GM20000 (cell line): ENCODE measurements at places on chromosomes 2 and 18.

- no peak for DNase-seq
Measured at GRCh38 chr18:79361766-79362522, 33.8 kb upstream of the NFATC1 start.

GRCh38 chr18:23354625-23355024 is 98.5 kb upstream of the RIOK3 start:
- DNase-seq, result no peak

DNA sequence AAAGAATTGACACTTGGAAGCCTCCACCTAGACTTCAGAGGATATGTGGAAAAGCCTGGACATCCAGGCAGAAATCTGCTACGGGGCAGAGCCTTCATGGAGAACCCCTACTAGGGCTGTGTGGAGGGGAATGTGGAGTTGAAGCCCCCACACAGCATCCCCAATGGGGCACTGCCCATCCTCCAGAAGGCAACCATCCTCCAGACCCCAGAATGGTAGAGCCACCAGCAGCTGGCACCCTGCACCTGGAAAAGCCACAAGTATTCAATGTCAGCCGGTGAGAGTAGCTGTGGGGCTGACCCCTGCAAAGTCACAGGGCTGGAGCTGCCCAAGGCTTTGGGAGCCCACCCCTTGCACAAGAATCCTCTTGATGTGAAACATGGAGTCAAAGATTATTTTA is 53.6 kb upstream of the SNTG2 start:
- DNase-seq, result no peak

- DNase-seq, result peak; percentile 49
Measured at GRCh38 chr18:58051765-58052460, 7.9 kb downstream of the NEDD4L start.

GRCh38 chr2:236968101-236968879 is 117.4 kb upstream of the COPS8 start:
- peak; percentile 45 for DNase-seq

GRCh38 chr2:86671337-86671981 is 47.8 kb upstream of the RNF103 start:
- DNase-seq, result no peak

DNA sequence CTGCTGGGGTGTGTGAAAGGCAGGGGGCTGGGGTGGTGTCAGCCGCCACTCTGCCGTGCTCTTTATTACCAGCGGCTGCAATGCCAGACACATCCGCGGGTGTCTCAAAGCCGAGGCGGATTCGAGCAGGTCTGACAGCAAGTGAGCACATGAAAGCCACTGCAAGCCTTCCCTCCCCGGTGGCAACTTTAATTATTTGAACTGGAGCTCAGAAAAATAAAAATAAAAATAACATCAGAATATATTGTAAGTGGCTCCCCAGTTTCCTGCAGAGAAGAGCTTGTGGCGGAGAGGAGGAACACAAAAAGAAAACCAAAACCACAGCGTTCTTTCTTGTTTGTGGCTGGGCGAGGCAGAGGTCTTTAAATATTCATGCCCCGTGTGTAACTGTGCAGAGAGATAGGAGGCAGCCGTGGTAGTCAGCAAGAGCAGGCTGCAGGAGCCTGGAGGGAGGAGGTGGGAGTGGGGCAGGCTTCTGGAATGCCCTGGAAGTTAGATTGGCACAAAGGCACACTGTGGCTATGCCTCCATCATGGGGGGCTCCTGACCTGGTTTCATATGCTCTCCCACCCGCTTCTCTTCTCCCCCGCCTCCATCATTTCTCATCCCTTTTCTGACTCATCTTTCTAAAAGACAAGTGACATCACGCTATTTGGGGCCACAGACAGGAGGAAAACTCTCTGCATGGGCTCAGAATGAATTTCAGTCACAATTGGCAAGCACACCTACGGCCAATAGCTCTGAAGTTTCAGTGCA is 199.8 kb downstream of the CLIP4 start:
- DNase-seq, result peak; percentile 53

DNA sequence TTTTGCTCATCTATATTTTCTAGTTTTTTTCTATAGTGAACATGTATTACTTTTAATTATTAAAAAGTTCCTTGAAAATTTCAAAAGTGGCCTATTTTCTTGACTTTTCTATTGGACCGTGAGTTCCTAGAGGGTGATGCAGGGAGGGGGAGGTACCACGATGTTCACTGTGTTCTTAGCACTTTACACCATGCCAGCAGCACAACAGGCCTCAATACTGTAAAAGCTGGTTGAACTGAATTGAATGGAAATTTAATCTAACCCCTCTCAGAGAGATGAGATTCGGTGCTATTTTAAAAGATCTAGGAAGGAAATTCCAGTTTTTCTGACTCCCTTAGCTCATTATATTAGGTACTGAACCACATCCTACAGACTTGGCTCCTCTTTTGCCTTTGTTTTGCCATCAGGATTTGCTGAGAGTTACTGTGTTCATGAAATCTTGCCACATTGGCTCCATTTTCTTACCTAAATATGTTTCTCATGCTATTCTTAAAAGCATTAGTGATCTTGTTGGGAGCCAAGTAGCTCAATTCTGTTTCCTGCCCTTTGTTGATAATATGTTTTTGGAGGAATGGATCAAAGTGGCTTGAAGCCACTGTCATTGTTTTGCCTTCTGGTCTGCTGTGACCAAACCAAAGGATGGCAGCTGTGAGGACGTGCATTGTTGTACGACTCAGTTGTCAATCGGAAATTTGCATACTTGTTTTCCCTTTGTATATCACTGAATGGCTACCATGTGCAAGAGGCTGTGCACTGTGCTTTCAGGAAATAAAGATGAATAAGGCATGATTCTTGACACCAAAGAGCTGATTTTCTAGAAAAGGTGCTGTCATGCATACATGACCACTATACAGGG is 25.3 kb downstream of the MYO1B start:
- no peak for DNase-seq

DNA sequence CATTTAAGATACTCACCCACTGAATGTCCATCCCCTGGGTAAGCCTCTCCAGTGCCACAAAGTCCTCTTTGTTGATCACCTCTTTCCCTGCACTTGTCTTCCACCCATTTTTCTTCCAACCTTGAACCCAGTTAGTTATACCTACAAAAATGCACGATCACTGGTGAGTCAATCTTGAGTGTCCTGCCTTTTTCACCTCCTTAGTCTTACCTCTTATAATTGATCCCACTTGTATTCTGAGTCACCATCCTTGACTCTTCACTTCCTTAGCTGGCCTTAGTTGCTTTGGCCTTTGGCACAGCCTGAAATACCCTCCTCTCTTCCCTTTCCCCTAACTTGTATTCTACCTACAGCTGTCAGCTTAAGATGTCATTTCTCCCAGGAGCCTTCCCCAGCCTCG is 10.2 kb downstream of the RNASEH1 start:
- DNase-seq, result no peak

DNA sequence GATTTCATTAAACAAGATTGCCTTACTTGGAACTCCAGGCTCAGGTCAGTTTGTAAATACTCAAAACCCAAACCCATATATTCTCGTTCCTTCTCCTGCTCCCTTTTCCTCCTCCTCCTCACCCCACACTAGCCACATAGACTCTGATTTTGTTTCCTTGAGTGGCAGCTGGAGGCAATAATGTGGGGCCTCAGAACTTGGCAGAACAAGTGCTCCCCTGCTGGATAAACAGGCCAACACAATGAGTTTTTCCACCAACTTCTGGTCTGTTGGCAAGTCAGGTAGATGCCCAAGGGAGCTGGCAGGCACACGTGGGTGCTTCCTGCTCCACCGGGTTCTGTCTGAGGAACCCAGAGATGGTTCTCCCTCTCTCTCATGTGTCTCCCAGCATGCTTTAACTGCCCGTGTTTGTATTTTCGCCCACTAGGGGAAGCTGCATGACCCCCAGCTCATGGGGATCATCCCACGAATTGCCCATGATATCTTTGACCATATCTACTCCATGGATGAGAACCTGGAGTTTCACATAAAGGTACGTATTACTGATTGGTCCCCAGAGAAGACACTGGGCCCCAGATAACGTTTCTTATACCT is 61.9 kb downstream of the KIF5C start:
- peak; percentile 11 for DNase-seq

DNA sequence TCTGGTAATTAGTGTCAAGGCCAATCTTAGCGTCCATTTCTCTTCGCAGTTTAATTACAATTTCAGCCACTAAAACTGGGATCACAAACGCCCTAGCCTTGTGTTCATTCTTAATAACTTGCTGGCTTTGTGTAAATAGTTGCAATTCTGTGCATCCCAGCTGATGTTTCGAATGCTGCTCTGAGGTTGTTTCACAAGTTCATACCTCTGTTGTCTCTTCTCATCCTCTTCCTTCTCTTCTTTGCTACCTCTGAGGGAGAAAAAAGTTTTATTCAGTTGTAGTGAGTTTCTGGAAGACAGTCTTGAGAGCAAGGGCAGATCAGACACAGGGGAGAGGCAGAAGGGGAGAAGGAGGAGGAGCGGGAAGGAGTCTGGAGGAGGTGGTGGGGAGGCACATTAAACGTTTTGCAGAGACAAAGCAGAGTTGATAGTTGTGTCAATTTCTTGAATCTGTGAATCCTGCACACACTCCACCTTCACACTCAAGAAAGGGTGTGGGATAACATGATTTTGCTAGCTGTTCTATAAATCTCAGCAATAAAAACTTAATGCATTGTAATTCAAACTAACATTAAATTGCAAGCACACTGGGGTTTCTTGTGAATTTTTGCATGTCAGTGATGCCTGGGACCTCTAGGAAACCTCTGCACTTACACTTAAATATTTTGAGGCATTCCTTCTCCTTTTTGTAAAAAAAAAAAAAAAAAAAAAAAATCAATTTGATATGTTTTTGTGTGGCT is 6.8 kb downstream of the MEIS1 start:
- DNase-seq, result no peak

DNA sequence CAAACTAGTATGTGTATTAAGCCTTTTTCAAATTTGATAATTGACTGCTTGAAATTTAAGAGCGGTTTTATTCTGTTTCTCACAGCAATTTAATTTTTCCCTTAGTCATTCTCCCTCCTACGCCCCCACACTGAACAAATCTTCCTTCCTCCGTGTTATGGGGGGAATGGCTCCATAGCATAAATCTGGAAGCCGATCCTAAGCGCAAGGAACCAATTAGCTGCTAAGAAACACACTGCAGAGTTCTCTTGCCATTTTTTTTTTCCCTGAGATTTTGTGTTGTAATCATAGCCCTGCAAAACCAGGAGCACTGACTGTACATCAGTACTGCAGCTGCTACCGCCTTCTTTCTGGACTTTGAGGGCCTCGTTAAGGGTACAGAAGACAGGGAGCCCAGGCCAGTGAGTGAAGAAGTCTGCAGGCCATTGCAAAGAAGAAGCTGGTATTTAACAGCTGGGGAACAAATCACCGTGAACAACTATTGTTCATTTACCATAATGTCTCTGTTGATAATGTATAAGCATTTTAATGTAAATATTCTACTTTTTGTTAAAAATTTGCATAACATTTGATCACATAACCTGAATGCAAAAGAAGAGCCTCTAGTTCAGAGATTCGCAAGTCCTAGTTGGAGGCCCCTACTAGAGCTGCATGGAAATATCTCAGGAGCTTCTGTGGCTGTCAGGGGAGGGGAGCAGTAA is 264.0 kb downstream of the LRATD1 start:
- no peak for DNase-seq

DNA sequence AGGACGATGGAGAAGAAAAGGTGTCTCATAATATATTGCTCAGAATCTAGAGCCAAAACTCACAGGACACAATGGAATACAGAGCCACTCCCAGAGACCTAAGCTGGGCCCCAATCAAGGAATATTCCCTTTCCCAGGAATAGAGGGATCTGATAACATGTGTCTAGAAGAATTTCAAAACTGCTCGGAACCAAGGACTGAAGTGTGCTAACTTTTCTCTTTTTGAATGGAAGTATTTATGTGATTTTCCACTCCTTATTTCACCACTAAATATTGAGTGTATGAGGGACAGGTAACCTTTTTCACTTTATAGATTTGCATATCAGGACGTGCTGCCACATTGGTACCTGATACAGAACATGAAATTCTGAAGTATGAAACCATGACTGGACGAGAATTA is 9.2 kb upstream of the C2orf69 start:
- no peak for DNase-seq

DNA sequence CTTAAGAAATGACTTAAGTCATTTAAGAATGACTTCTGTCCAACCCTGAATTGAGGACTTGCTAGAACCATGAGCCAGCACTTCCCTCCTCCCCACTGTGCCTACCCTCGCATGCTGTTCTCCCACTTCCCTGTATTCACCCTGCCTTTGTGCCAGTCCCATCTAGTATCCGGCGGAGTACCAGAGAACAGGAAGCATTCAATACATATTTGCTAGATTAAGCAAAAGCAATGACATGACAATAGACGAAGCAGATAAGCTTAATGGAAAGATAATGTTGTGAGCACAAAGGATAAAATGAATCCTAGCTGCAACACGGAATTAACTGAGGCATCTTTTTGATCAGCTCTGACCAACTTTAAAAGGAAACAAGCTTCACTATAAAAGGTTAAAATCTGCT is 328.5 kb downstream of the TDRD15 start:
- DNase-seq, result no peak

- no peak for DNase-seq
Measured at GRCh38 chr2:184370954-184371353, 227.4 kb upstream of the ZNF804A start.
